ENCODE measurements at places on chromosomes 16 and 17. TPM values are rescaled to one million over a fixed set of nuclear protein-coding genes. Genes with fewer than 3 reads are reported as not detected.

KRTAP3-2 gene
- not detected for total RNA-seq

DBF4B gene
- total RNA-seq = 1.3 TPM

DLX3 gene
- not detected for total RNA-seq

ENPP7 gene
- not detected for total RNA-seq

HELZ gene
- 44.7 TPM for total RNA-seq

CA7 gene
- not detected for total RNA-seq

C16orf89 gene
- 3.3 TPM for total RNA-seq

HBZ gene
- total RNA-seq = not detected

SEPTIN1 gene
- not detected for total RNA-seq

ITGAX gene
- total RNA-seq = under 0.01 TPM

TBC1D3I gene
- total RNA-seq = 0.28 TPM

MT4 gene
- not detected for total RNA-seq

LRRC37A gene
- 0.46 TPM for total RNA-seq

SLC38A8 gene
- total RNA-seq = not detected

ARHGDIG gene
- total RNA-seq = 1.8 TPM

TMED6 gene
- total RNA-seq = 0.28 TPM

SCARF1 gene
- total RNA-seq = 0.14 TPM

CCL16 gene
- total RNA-seq = not detected

PDILT gene
- total RNA-seq = not detected

MYH2 gene
- total RNA-seq = under 0.01 TPM

LHX1 gene
- total RNA-seq = not detected

KRT37 gene
- not detected for total RNA-seq

GHDC gene
- 14.1 TPM for total RNA-seq

ADPRM gene
- total RNA-seq = 19.5 TPM

ABHD15 gene
- total RNA-seq = 9.0 TPM

NDEL1 gene
- 46.7 TPM for total RNA-seq

KCNJ16 gene
- not detected for total RNA-seq

KRT38 gene
- total RNA-seq = 0.14 TPM

MYH8 gene
- total RNA-seq = under 0.01 TPM

CACNG3 gene
- total RNA-seq = not detected

Data from smooth muscle cell of bladder (primary cell).